ENCODE measurements at places on chromosomes 2 and 18.
A peak's percentile ranks its signal among the peaks of the same experiment; 100 is the strongest.

GRCh38 chr2:56580242-56580641 is 396.5 kb downstream of the CCDC85A start:
- no peak for DNase-seq

- no peak for DNase-seq
Observed at GRCh38 chr18:63440881-63441280, 18.6 kb upstream of the VPS4B start.

DNA sequence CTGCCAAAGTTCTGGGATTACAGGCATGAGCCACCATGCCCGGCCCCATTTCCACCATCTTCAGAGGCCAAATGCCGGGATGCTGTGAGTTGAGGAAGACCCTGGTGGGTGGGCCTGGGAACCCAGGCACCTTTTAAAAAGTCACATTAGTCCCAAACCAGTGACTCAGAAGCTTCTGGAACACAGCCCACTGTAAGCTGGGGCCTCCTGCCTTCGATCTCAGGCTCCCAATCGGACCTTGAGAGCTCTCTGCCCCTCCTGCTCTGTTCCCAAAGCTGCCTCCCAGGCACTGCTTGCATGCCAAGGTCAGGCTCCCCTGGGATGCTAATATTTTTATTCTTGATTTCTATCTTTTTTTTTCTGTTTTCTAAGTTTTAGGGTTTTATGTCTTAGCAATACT is 4.2 kb downstream of the ADCY3 start:
- no peak for DNase-seq

- DNase-seq = no peak
Observed at GRCh38 chr18:7185701-7186100, 45.2 kb upstream of the LRRC30 start.

- no peak for DNase-seq
Observed at GRCh38 chr2:63378589-63378988, 209.7 kb downstream of the WDPCP start.

DNA sequence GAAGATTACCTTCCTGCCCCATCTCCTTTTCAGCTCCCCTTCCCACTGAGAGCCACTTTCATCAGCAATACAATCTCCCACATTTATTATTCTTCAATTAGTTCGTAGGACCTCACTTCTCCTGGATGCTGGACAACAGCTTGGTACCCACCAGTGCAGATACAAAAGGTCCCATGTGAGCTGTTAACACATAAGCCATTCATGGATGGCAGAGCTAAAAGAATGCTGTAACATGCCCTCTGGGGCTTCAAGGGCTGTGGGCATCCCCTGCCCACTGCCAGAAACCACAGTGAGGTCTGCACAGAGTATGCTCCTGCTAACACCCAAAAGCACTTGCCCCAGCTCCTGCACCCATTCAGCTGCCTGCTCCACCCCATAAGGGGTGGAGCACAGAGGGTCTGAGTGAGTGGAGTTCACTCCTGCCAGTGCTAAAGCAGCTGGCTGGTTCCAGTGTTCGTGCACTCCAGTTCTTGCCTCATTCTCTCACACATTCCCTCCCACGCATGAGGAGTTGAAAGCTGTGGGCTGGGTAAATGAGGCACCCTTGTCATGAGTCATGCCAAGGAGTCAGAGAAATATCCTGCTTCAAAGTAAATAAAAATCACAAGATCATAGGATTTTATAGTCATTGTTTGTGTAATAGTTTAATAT is 305.9 kb upstream of the TMEFF2 start:
- no peak for DNase-seq

DNA sequence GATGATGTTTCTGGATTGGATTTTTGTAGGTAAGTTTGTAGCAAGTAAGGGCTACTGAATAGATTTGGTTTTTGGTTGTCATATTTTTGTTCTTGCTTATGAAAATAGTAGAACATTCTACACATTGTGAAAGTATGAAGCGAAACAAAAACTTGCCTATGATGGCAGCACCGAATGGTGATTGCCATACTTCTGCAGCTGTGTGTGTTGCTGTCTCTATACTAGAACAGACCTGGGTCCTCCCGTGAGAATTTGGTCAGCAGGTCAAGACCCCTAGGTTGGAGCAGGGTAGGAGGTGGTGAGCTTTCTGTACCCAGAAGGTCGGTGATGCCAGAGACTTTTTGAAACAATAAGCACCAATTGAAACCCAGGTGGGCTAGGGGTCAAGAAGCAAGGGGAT is 322.6 kb downstream of the PRKCE start:
- DNase-seq = no peak

DNA sequence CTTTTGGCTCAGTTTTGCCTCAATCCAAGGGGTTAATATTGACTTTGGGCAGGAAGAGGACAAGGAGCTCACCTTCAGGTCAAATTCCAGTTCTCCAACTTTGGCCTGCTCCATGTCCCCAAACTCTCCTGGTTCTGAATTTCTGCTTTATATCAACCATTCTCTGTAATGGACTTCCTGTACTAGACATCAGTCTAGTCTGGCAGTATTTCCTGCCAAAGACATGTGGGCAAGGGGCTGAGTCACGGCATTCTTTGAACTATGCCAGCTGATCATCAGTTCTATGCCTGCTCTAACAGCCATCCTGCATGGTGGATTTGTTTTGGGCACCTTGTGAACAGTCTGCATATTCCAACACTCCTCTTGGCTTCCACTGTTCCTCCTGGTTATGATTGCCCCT is 199.4 kb downstream of the ZEB2 start:
- DNase-seq = no peak

- no peak for DNase-seq
Observed at GRCh38 chr18:26723981-26724380, 141.5 kb downstream of the AQP4 start.

GRCh38 chr2:84033347-84033974 is 425.6 kb downstream of the SUCLG1 start:
- DNase-seq = no peak

GRCh38 chr2:6845903-6846302 is 19.8 kb downstream of the CMPK2 start:
- DNase-seq = no peak

DNA sequence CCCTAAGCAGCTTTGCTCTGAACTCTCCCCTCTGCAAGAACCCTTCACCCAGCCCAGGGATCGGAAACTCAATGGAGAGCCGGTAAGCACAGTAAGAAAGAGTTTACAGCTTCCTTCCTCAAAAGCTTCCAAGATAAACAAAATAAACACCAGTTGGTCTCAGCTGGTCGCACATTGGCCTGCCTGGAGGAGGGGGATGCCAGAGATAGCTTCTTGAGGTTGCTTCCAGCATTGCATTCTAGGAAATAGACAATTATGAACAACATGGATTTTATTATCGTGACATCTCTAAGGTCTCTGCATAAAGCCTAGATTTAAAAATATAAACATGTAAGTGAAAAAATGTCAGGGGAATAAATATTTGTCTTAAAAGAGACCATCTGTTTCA is 141.5 kb upstream of the PKDCC start:
- peak; percentile 63 for DNase-seq

GRCh38 chr2:168566974-168567665 is 111.0 kb downstream of the CERS6 start:
- no peak for DNase-seq
